ENCODE measurements at places on chromosomes 11 and 22.

DNA sequence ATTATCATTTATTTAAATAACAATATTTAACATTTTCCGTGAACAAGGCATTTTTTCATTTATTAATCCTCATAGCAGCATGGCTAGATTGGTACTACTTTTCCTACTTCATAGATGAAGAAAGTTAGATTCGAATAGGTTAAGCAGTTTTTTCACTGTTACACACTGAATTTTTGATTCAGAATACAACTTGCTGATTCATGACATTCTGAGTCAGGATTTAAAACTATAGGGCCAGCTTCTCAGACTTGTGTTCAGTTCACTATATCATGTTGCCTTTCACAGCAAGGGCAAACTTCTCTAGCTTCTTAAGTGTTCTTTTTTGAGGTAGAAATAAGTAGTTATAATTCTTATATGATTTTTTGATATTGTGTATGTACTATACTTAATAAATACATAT, 31.5 kb downstream of the CYP2R1 start:
- DNase-seq = no peak

DNA sequence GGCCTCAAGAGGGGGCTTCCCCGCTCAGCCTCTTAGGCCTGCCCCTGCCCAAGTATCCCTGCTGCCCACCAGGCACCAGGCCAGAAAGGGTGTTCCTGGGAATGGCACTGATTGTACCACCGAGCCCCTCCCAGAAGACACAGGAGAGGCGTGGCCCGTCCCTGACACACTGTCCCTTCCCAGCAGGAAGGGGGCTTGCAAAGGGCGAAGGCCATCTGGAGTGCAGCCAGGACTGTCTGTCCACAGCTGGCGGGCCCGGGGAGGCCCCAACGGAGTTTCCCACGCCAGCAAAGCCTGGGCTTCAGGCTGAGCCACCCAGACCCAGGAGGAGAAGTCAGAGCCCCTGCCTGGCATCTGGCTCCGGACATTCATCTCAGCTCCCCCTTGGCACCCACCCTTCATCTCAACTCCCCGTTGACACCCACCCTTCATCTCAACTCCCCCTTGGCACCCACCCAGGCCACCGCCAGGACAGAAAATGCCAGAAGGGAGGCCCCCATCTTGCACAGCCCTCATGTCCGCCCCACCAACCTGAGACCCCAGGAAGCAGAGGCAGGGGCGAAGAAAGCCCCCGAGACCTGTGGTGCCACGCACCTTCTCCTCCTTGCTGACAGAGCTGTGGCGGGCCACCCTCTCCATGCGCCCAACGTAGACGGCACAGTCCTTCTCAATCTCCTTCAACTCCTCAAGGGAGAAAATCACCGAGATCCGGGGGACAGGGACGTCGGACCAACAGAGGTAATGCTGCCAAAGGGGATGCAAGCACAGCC, 19.4 kb downstream of the TUBGCP6 start:
- DNase-seq = no peak

DNA sequence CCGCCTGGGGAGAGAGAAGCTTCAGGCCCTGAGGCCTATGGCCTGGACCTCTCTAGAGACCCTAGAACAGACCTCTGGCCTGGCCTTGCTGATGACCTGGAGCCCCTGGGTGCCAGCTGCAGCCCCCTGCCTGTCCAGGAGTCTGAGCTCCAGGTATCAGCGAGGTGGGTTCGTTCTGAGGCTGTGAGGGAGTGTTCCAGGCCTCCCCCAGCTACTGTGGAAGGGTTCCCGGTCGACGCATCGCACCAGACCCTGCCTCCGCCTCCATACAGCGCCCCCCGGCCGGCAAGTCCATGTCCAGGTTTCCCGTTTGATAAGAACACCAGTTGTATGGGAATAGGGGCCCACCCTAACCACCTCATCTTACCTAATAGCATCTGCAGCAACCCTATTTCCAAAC, 111.1 kb downstream of the KCNQ1 start:
- no peak for DNase-seq

GRCh38 chr11:109641549-109641948, 219.6 kb downstream of the C11orf87 start:
- peak; percentile 5 for DNase-seq

GRCh38 chr11:2250041-2250440, 20.3 kb downstream of the ASCL2 start:
- no peak for DNase-seq

DNA sequence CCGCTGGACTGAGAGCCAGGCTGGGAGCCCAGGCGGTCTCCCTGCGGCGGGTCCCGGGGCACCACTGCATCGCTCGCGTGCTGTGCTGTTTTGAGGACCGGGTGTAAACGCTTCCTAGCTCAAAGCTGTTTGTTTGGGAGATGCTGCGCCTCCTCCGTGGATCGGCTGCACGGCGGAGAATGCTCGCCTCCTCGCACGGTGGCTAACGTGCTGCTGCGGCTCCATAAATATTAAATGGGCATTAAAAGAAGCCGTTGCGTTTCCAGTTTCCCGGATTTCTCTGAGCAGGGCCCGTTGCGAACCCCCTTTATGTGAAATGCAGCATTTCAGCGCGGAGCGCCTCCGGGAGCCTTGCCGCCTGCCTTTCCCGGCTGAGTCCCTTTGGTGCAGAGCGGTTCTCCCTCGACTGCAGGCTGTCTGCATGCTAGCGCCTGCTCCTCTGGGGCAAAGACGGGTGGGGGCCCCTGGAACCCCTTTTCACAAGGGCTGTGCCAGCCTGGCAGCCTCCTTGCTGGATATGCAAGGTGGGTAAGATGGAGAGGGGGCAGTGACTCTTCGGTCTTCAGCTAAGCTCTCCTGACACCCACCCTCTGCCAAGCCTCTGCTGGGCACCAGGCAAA, 9.3 kb downstream of the MPPED1 start:
- no peak for DNase-seq

DNA sequence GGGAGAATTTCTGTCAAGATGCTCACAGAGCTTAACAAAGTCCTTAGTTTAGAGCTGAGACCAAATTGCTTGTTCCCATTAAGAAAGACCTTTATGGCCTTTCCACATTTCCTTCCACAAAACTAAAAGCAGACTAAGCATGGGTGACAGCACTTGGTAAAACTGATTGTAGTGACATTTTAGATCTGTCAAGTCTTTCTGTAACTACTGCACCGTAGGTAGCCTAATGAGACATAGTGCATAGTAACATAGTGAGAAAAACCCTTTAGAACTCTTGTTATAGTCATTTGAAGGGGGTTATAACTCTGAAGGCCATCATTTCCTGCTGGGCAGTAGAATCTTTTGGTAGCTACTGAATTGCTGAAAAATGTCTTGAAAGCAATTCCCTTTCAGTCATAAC, 990.9 kb upstream of the CNTN5 start:
- DNase-seq = no peak

DNA sequence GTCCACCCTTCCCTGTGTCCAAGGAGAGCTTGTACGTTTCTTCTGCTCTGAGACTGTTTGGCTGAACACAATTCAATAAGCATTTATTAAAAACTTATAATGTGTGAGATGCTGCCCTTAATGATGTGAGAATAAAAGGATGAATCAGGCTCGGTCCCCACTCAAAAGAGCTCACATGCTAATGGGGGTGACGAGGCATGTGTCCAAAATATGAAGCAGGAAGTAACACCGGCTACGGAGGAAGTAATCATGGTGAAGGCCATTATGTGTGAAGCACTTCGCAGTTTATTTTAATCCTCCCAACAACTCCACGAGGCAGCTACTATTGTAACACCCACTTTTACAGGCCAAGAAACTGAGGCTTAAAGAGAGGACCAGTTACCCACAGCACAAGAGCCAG, 3.4 kb upstream of the RASD2 start:
- DNase-seq = no peak

- DNase-seq = no peak
Measured at GRCh38 chr11:116439361-116439677, 333.5 kb downstream of the BUD13 start.

- DNase-seq = no peak
Measured at GRCh38 chr11:20873054-20873453, 203.7 kb downstream of the NELL1 start.

DNA sequence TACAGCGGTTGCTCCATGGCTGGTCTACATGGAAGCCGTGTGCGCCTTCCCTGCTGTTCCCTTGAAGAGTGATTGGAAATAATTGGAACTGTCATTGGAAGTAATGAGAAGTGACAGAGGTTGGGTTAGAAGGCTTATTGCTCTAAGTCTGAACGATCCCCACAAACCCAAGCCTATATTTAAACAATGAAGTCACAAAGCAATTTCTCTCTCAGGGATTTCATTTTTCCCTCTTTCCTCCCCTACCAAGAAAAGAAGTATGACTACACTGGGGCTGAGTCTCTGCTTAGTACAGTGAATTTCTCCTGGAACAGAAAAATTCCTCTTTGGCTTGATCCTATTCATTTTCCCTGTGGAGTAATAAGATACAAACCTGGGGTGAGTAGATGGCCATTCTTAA, 7.8 kb downstream of the CLMP start:
- DNase-seq = no peak

- DNase-seq = no peak
Measured at GRCh38 chr11:64461081-64461480, 102.1 kb downstream of the RPS6KA4 start.

GRCh38 chr11:2754008-2754407, 54.2 kb upstream of the KCNQ1OT1 start:
- DNase-seq = no peak

DNA sequence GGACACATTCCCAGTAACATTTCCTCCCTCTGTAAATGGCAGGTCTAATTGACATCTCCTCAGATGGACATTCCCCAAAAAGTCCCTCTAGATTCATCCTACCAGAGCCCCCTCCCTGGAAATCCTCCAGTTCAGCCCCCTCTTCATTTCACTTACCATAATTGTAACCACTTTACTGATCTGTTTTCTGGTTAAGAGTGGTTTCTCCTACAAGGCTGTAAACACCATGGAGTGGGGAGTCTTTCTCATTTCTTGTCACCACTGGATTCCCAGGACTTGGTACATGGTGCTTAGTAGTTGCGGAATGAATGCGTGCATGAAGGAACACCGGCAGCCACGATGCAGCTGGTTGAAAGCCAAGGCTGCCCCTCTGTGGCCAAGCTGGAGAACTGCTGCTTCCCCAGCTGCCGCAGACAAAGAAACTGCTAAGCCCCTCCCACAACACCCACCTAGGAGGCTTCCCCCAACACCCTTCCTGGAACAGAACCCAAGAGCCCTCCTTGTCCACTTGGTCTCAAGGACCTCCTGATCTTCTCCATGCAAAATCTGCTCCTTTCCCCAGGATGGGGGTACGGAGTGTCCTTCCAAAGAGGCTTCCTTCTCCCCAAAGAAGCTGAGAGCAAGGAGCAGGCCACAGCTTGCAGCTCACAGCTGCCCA, 18.6 kb upstream of the SCARF2 start:
- peak; percentile 59 for DNase-seq

GRCh38 chr11:104581246-104581980, 316.8 kb downstream of the CASP12 start:
- DNase-seq = no peak

- no peak for DNase-seq
Measured at GRCh38 chr11:83127310-83127637, 29.7 kb upstream of the PCF11 start.

DNA sequence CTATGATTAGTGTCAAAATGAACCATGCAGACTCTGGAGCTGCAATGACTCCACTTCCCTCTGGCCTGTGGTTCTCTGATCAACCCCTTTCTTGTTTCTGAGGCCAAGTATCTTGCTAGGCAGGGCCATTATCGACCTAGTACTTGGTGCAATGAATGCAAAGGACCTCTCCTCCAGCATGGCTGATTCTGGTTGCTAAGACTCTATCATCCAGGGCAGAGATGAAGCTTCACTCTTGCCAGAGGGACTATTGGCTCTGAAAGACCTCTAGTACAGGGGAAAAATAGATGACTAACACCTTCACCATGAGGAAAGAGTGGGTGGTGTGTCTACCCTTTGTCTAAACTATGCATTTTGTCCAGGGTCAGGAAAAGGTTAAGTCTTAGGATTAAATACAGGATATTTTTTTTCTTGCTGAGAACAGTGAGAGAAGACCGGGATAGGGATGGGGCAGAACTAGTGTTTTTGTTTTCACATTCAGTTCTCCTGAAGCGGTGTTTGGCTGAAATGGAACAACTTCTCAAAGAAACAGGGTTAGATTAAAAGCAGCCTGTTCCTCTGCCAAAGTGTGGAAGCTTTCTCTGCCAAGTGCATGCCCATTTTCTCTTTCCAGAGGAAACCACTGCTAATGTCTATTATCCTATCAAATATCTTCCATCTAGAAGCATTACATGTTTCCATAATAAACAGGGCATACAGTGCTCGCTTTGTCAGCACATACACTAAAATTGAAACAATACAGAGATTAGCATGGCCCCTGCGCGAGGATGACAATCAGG, 5.0 kb upstream of the MTFP1 start:
- DNase-seq = no peak

DNA sequence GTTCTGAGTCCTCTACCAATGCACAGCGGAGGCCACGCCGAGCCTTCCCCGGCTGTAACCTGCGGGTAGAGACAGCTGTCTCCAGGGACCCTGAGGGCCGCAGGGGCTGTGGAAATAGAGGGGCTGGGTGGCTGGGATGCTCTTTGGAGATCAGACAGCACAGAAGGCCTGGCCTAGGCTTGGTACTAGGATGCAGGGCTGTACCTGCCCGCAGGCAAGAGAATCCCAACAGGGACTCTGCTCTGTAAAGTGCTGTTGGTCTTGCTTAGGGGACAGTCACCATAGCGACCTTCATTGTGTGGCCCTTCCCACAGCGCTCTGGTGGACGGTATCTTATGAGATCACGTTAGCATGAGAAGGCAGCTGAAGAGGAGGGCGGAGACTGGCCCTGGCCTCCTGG, 11.3 kb upstream of the KCNJ5 start:
- no peak for DNase-seq

DNA sequence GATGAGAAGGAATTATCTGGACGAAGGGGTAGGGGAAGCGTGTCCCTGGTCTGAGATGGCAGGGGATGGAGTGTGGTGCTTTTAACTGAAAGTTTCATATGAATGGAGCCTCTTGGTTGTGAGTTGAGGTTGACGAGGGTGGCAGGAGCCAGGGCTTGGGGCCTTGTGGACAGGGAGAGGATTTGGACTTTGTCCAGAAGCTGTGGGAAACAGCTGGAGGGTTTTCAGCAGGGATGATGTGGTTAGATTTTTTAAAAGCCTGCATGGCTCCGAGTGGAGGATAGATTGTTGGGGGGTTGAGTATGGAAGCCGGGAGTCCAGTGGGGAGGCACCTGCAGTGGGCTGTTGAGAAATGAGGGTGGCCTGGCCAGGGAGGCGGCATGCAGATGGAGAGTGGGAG, 24.8 kb downstream of the MYO7A start:
- no peak for DNase-seq

GRCh38 chr11:93547773-93548172, 4.6 kb upstream of the SMCO4 start:
- no peak for DNase-seq

DNA sequence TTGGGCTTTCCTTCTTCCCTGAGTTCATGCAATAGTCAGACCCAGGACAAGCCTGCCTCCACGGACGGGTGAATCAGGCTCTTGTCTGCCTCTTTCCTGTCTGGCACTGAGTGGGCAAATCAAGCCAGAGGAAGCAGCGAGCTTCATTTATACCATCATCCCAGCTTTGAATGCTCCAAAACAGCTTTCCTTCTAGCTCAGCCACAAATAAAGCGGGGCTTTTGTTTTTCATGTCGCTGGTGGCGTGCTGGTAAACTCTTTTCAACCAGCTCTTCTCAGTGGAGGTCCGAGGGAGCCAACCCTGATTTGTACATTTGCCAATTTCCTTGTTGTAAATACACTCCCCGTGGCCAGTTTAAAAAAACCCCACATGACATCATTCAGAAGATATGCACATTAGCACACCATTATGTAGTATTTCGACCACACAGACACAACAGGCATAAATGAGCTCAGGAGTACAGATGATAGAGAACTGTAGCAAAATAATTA, 8.6 kb downstream of the C11orf91 start:
- peak; percentile 90 for DNase-seq
